GM10248 (cell line): ENCODE measurements at places on chromosomes 5 and 9.

DNA sequence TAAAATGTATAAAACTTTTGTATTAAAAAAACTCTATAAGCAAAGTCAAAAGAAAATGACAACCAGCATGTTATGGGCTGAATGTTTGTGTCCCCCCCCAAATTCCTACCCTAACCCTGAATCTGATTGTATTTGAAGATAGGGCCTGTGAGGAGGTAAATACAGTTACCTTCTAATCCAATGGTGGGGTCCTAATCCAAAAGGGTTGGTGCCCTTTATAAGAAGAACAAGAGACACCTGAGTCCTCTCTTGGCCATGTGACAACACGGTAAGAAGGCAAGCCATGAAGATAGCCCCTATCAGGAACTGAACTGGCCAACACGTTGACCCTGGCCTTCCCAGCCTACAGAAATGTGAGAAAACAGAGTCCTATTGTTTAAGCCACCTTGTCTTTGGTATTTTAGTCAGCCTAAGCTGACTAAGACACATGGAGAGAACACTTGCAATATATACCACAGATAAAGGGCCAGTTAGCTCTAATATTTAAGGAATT is 49.7 kb upstream of the AKNA start:
- DNase-seq, result no peak

DNA sequence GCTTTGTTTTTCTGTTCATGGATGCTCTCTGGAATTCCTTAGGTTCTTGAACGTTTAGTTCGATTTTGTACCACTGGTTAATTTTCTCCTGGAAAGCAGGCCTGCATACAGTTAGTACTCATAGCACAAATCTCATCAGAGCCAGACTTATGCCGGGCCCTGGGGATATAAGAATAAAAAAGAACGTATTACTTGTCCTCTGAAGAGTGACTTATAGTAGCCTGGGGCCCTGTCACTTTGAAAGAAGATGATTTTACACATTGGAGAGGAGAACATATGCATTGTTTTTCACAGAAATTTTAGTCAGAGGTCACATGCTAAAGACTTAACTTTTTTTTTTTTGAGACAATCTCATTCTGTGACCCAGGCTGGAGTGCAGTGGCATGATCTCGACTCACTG is 50.3 kb downstream of the ZNF462 start:
- no peak for DNase-seq

GRCh38 chr9:4328723-4329122 is 28.9 kb upstream of the GLIS3 start:
- DNase-seq, result no peak

- no peak for DNase-seq
Observed at GRCh38 chr9:110954822-110955291, 83.4 kb downstream of the LPAR1 start.

DNA sequence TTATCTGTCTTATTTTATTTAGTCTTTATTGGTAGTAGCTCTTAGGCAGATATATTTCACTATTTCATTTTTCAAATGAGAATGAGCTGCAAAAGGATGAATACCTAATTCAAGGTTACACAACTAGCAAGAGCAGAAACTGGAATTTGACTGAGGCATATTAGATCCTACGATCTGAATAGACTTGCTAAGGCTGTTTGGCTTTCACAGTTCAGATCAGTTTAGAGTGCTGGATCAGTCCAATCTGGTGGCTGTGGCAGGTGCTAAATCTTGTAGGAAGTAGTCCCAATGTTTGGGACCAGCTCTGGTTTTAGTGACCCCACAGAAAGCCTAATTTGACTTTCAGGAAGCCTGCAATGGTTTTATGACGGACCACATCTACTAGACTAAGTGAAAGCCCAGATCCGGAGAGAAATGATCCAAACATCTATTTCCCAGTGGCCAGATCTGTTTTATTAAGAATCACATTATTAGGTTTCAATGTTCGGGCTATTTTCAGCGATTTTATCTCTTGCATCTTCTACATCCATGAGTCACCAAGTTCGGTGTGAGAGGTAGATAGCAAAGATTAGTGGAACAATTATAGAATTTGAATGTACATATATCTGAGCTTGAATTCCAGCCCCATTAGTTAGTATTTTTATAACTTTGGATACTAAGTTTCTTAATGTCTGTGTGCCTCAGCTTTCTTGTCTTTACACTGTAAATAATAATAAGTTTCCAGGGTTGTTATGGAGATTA is 359.5 kb downstream of the ADGRV1 start:
- no peak for DNase-seq

- DNase-seq, result no peak
Observed at GRCh38 chr5:181217111-181217802, 5.8 kb upstream of the TRIM41 start.

GRCh38 chr9:136907011-136907914 is 20.9 kb downstream of the TRAF2 start:
- no peak for DNase-seq

GRCh38 chr9:114722081-114722621 is 40.2 kb upstream of the TEX48 start:
- DNase-seq, result no peak

GRCh38 chr5:151200913-151201595 is 22.8 kb downstream of the CCDC69 start:
- DNase-seq, result no peak

GRCh38 chr5:75992753-75993152 is 90.4 kb upstream of the SV2C start:
- DNase-seq, result no peak

DNA sequence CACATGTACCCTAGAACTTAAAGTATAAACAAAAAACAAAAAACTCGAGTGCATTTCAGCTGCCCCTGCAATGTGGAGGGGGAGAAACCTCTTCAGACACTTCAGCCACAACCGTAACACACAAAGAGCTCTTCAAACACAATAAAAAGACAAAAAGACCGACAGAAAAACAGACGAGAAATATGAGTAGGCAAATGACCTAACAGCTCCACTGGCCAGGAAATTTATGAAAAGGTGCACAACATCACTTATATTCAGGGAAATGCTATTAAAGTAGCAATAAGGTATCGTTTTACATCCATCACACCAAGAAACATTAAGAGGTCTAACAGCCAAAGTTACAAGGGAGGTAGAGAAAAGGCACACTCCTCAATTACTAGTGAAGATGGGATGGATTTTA is 6.2 kb downstream of the ZBED3 start:
- DNase-seq, result no peak

DNA sequence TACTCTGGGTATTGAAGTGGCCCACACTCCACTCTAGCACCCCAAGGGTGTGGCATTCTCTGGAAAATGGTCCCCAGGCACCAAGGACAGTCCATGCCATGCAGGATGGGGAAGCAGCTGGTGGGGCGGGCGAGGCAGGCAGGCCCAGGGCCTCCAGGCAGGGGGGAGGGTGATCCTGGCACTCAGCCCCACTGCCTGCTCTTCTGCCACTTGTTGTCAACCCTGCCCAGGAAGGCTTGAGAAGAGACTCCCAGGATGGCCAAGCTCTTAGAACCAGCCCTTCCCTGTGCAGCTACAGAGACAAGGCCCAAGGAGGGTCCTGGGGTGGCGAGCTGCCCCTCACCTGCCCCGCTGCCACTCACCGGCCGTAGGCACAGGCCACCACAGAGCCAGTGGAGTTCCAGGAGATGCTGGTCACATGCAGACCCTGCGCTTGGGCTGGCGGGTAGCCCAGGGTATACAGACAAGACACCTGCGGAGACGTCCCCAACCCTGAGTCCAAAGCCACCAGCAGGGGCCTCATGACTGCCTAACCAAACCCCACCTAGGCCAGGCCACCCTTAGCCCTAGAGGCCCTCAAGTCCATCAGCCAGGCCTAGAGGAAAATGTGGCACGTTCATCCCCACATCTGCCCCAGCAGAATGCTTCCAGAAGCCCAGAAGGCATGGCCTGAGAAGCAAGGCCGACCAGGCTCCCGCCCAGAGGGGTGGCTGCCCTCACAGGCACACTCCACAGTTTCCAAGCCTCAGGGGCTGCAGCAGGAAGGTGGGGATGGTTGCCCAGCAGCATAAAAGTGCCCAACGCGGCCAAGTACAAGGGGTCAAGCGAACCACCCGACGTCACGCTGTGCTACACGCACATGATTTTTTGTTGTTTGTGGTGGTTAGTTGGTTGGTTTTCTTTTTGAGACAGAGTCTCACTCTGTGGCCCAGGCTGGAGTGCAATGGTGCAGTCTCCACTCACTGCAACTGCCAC is 19.8 kb downstream of the DYNC2I2 start:
- no peak for DNase-seq

DNA sequence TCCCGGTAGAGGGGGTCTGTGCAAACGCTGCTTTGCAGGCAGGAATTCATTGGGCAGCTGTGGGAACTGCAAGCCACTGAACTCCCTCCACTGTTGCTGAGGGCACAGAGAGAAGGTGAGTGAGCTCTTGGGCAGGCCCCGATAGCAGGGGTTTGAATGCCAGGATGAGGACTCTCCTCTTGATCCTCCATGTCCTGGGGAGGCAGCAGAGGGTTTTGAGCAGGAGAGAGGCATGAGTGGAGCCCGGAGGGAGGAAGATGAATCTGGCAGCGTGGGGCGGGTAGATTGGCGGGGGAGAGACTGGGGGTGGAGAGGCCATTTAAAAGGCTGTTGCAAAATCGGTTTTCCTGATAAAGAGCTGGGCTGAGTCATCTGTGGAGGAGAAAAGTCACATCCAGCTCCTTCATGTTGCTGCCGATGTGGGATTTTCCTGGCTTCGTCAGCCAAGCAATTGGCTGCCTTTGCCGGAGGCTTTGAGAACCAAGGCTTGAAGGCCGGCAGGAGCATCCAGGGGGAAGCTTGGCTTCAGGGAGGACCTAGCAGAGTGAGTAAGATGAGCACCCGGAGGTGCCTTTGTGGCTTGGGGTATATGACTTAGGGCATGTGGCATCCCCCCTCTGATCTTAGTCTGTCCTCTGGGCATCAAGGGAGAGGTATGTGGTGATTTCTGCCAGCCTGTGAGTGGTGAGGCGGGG is at the start of gene SYNPO:
Gene SYNPO (plus strand): TSS at position 350 of the 695 bp plus-strand sequence. CDS start 7,616 bp downstream, outside the sequence.
- no peak for DNase-seq

DNA sequence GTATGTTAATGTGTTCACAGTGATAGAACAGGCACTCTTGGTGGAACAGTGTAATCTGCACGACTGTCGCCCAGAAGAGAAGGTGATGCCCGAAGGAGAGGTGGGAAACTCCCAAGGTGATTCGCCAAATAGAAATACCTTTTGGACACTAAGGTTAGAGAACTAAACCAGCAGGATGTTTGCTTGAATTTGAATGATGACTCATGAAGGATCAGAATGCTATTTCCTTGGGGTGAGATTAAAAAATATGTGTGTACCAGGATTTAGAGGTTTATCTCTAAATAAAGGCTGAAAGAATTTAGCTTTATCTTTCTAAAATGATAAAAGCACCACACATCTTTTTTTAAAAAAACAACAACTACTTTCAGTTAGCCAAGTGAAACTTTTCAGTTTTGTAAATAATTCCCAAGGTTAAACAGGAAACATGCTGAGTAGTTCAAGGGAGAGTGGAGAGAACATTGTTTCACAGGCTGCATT is 297.4 kb upstream of the TAS2R1 start:
- DNase-seq, result no peak

GRCh38 chr5:5741418-5741817 is 318.9 kb downstream of the ICE1 start:
- no peak for DNase-seq

GRCh38 chr5:104412649-104413240 is 850.2 kb upstream of the NUDT12 start:
- DNase-seq, result peak; percentile 10

- DNase-seq, result no peak
Observed at GRCh38 chr9:35172878-35173277, 11.1 kb downstream of the UNC13B start.

- no peak for DNase-seq
Observed at GRCh38 chr5:59525957-59526356, 367.6 kb downstream of the PDE4D start.

- no peak for DNase-seq
Observed at GRCh38 chr5:143898916-143899591, 87.1 kb downstream of the HMHB1 start.

DNA sequence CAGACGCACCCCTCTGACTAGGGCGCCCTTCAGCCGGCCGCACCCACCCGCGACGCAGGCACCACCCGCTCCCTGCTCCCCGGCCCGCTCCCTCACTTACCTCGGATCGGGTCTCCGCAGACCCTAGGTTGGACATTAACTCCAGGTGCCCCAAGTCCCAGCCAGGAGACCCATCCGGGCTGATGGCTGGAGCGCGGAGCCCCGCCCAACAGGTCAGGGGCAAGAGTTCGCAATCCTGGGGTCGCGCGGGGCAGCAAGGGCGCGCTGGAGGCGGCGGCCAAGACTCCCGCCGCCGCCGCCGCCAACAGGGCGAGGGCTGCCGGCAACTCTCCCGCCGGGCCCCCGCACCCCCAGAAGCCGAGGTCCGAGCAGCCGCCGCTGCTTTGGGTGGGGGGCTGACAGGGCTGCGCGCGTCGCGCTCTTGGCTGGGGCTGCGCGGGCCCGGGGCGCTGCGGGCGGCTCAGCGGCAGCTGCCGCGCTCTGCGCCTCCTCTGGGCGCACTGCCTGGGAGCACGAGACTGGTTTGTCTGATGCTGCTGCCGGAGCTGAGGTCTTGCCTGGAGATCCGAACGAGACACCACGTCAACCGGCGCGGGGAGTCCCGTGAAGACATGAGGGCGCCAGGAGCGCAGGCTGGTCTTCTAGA is at the start of gene GDNF:
Gene GDNF (minus strand): TSS at position 635 of the 646 bp plus-strand sequence. CDS start 5,245 bp downstream, outside the sequence.
- DNase-seq, result peak; percentile 41

DNA sequence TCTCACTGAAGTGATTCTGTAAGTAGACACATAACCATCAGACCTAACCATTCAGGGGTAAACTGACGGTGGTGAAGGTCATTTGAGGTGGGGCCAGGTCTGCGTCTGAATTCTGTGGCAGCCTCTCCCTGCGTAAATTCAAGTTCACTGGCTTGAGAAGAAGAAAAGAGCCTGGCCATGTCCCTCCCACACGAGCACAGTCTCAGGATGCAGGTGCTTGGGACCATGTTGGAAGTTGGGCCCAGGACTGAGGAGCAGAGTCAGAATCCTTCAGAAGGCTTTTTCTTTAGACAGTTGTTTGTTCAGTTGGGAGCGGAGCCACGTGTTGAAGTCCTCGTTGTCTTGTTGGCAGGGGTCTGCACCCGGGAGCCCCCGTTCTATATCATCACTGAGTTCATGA is 24.1 kb downstream of the QRFP start:
- no peak for DNase-seq

GRCh38 chr5:53327811-53328334 is 152.6 kb upstream of the FST start:
- DNase-seq, result no peak

DNA sequence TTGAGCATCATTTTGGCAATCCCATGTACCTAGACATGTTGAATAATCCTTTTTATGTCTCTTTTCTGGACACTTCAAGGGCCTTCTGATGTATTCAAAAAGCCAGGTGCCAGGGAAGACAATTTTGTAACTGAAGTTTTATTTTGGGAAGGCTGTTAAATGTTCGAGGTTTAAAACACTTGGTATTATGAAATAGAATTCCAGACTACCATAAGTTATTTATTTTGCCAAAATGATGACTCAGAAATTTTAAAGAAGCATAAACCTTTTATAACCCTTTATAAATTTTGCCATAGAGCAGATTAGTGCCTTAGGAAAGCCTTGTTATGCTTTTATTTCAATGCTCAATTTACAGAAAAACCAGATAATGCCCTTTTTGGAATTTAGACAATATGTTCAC is 30.3 kb upstream of the UHRF2 start:
- no peak for DNase-seq
